ENCODE measurements at places on chromosomes 12 and 14. TPM values are rescaled to one million over a fixed set of nuclear protein-coding genes. Genes with fewer than 3 reads are reported as not detected.
A peak's percentile ranks its signal among the peaks of the same experiment; 100 is the strongest.

ACSS3 gene
- not detected for total RNA-seq

DNA sequence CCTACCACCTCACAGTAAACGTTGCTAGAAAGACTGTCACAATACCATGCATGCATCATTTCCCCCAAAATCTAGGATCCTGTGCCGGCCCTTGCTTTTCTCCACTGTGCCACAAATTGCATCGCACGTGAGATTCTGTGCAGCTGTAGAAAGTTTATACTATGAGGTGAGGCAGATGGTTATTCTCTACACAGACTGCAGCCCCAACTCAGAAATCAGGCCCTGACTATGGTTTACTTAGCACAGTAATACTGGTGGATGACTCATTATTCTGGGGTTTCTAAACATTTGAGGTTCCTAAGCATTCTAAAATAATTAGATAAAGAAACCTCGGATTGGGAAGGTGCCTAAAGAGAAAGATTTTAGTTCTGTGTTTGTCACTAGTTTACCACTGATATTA is 163.8 kb upstream of the CCDC198 start:
- DNase-seq, result no peak

- DNase-seq, result no peak
Measured at GRCh38 chr12:39886106-39886505, 219.8 kb downstream of the SLC2A13 start.

DNA sequence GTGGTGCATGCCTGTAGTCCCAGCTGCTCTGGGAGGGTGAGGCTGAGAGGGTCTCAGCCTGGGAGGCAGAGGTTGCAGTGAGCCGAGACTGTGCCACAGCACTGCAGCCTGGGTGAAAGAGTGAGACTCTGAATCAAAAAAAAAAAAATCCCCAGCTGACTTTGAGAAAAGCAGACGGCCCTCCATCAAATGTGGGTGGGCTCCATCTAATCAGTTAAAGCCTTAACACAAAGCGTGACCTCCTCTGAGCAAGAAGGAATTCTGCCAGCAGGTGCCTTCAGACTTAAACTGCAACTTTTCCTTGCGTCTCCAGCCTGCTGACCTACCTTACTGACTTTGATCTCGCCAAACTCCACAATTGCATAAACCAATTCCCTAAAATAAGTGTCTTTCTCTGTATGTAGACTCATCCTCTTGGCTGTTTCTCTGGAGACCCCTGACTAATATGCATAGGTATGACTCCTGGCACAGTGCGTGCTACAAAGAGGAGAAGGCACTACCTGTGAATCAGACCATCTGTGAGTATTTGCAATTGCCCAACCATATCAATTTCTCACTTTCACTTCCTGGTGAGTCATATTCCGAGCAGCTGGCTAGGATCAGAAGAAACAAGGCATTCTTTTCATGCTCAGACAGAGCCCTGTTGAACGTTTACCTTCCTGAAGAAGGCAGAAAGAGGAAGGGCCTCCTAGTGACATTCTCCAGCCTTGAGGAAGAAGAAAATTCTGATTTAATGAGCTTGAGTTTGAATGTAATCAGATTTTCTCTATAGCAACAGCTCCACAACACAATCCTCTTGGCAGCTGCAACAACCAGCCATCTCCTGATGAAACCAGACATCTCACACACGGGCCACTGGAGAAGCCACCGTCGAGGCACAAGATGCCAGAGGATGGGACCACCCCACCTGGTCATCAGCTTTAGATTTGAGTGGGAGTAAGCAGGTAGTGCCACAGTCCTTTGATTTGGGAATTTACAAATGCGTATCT is 54.3 kb downstream of the CLMN start:
- peak; percentile 53 for DNase-seq

GRCh38 chr12:59004456-59004855 is 84.2 kb upstream of the LRIG3 start:
- DNase-seq, result no peak

DNA sequence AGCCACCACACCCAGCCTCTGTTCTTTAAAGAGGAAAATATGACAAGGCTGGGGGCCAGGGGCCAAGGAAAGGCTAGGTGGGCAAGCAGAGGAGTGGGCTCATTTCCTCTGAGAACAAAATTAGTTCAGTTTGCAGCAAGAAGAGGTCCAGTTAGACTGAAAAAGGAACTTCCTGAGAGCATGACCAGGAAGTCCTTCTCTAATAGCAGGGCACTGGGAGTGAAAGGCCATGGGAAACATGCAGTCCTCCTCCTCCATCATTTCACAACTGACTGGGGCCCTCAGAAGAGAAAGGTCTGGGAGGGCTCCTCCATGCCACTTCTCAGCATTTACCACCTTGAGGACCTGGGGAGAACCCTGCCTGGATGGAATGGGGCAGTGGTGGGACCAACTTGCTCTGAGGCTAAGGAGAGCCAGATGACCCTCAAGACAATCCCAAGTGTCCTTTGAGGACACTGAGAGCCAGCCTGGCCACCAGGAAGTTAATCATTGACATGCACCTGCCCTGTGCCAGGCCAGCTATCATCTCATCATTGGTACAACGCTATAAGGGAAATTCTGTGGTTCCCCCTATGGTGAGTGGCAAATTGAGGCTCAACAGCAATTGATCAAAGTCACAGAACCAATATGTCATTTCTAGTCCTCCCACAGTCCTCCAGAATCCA is 2.0 kb downstream of the AQP2 start:
- no peak for DNase-seq

GRCh38 chr14:50768680-50769079 is 62.3 kb downstream of the NIN start:
- DNase-seq, result no peak

ATL1 gene
- total RNA-seq, result 1.3 TPM

MFAP5 gene
- not detected for total RNA-seq

GRCh38 chr14:92577321-92577742 is 63.8 kb downstream of the RIN3 start:
- DNase-seq, result no peak

Measured in activated naive CD4-positive, alpha-beta T cell treated with anti-CD3 and anti-CD28 coated beads, Interleukin-2, amount 50 U/mL, for 72 hours (primary cell).